T-helper 17 cell (primary cell): ENCODE measurements at places on chromosomes 1 and 21. TPM values are rescaled to one million over a fixed set of nuclear protein-coding genes. Genes with fewer than 3 reads are reported as not detected.

- DNase-seq = no peak
Observed at GRCh38 chr1:224592636-224593582, 23.2 kb upstream of the CNIH3 start.

DNA sequence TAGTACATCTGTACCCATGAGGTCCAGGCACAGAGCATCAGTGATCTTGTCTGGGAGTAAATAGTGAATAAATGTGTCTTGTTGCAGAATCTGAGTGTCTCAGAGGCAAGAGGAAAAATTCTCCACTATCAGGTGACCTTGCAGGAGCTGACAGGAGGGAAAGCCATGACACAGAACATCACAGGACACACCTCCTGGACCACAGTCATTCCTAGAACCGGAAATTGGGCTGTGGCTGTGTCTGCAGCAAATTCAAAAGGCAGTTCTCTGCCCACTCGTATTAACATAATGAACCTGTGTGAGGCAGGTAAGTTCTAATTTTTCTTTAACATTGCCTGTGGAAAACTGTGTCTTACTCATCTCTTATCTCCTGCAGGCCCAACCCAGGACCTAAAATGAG, 43.1 kb downstream of the IL12RB2 start:
- no peak for DNase-seq

Gene TMEM82
- not detected for total RNA-seq

Gene CD247
- 295 TPM for total RNA-seq

Gene TCHHL1
- total RNA-seq = not detected
